RWPE1 (cell line): ENCODE measurements at places on chromosomes 11 and 22.

- no peak for DNase-seq
These were observed 14.4 kb upstream of the BRSK2 start for GRCh38 chr11:1375161-1375954.

- DNase-seq: no peak
These were observed 134.7 kb downstream of the GRIK4 start for GRCh38 chr11:120646206-120646605.

GRCh38 chr11:78715639-78716311 lies 141.1 kb upstream of the NARS2 start:
- DNase-seq: peak; percentile 88

DNA sequence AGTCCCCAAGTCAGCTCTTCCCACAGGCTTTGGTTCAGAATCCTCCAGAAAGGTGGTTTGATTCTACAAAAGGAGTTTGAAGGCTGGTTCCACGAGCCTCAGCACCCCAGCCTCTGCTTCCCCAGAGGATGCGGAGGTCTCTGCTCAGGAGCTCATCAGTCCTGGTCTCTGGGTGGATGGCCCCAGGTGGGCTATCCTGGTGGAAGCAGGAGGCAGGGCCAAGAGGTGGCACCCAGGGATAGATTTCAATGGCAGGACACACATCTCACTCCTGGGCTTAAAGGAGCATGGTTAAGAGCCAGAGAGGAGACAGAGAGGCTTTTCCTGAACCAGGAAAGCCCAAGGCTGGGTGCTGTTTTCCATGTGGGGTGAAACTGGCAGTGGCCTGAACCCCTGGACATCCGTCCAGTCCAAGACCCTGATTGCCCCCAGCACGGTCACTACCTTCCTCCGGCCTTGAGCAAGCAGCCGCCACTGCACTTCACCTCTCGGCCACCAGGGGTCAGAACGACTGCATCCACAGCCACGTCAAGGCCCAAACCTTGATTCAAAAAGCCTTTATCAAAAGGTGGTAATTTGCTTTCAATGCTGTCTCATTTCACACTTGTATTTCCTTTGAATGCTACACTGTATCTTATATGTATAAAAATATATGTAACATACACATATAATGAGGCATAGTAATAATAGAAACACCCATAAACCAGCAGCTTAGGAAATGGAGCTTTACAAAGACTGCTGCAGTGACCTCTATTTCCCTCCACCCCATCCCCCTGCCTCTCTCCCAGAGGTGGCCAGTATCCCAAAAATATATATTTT lies 19.3 kb upstream of the FXYD2 start:
- DNase-seq: peak; percentile 51

- DNase-seq: no peak
These were observed 17.4 kb upstream of the OR9I1 start for GRCh38 chr11:58142761-58143160.

GRCh38 chr11:83006877-83007330 lies 64.8 kb downstream of the RAB30 start:
- DNase-seq: no peak

DNA sequence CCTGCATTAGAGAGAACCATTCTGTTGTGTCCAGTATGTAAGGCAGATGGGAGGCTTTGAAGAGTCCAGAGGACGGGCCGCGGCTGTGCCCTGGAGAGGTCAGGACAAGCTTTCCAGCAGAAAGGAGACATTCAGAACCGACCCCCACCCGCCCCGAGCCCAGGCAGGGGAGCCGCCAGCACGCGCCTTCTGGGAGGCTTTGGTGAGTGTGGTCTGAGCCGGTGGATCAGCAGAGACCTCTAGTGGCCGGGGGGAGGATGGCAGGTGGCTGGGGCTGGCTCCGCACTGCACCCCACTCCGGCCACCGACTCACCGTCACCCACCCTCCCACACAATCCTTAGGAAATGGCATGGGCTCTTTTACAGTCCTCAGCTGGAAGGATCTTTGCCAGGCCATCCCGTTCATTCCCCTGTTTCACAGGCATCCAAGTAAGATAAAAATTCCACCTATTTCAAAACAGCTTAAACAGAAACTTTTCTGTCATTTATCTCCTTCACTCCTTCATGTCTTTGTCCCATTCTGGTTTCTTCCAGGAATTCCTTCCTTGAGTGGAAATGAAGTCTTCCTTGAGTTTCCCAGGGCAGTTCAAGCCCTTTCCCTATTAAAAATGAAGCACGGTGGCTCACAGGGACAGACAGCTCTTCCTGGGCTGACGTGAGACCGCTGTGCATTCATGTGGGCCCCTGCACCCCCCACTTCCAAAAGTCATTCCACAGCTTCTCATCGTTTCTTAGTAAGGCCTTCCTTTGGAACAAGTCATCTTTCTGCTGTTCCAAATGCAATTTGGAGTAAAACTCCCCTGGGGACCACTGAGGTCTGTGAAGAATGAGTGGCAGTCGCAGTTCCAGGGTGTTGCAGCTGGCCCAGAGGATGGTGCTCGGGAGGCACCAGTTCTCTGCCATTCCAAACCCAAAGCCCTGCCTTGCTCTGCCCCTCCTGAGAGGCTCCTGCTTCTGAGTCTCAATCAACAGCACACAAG lies 91.0 kb downstream of the FEZ1 start:
- peak; percentile 70 for DNase-seq

DNA sequence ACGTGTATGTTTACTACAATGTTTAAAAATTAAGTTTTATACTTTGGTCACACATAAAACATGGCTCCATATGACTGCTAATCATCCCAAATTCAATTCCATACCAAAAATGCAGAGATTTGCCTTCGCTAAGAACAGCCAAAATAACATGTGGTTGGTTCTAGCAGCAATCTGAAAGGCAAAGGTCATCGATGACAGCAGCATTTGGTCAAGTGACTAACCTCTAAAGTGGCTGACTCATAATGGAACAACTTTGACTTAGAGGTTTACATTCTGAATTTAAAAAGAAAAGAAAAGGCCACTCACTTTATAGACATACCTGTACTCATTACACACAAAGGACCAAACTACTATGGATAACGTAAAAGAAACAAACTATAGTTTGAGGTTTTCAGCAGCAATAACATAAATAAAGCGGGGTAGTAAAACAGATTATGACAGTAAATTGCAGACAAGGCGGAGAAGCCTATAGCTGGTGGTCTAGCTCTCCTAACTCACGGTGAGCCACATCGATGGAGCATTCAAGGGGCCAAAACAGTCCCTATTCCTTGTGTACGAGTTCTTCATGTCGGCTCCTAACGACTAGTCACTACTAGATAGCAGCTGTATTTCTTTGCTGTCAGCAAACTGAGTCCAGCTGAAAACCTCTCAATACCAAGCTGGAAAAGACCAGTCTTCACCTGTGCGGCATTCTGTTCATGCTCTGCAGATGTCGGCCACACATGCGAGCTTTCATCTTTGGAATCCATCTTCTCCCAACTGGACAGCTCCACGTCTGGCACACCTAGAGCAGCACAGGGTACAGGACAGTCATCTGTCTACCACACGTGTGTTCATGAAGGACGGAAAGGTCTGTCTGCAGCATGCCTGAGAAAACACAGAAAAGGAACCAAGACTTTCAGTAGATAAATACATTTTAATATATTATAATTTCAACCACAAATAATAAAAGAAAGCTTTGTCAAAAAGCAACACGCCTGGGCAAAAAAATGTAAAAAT lies 42.1 kb downstream of the PRDM10 start:
- DNase-seq: peak; percentile 64

DNA sequence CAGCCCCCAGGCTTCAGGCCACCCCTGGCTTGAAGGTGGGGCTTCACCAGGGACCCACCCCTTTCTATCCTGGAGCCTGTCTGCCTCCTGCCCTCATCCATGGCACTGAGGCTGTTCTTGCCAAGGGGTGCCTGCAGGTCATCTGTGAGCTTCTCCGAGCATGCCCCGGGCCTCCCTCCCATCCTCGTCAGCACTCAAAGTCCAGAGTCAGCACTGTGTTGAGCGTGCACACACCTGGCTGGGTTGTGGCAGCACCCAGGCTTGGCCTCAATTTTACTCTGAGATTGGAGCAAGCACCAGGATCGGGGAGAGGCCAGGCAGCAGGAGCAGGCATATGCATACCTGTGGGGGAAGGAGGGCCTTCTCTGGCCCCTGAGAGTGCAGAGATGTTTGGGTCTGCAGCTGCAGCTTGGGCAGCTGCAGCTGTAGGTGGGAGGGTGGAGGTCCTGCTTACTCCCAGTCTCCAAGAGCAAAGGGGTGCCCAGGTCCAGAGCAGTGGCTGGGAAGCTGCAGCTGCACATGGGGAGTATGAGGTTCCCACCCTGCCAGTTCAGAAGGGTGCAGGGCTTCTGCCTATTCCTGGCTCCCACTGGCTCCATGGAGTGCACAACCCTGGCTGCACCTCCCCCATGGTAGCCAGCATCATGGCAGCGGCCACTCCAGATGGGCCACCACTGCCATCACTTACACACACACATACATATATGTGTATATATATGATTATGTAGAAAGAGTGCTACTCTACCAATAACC lies 488.7 kb downstream of the JRKL start:
- DNase-seq: no peak

- DNase-seq: no peak
These were observed 1165.1 kb downstream of the LRRC4C start for GRCh38 chr11:40294349-40294735.

DNA sequence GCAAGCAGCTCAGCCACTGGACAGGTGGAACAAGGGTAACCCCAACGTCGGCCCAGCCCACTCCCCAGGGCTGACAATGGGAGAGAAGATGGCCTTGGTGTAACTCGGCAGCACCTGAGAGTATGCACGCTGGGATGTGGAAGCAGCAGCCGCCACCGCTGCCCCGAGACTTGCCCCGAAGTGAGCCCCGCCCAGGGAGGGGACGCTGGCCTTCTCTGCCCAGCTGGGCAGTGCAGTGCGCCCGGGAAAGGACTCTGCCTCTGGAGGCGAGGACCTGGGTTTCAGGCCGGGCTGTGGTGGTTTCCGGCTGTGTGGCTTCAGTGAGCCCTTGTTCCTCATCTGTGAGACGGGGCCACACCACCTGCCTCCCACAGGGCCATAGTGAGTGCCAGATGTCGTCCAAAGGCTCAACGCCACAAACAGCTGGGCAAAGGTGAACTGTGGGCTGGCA lies 8.6 kb upstream of the POLDIP3 start:
- DNase-seq: no peak

- DNase-seq: no peak
These were observed 23.9 kb downstream of the NEFH start for GRCh38 chr22:29503811-29504372.

GRCh38 chr11:31132531-31133421 lies 236.8 kb downstream of the DCDC1 start:
- no peak for DNase-seq

- DNase-seq: no peak
These were observed 4.0 kb upstream of the GPR83 start for GRCh38 chr11:94405062-94405833.

- DNase-seq: peak; percentile 42
These were observed 59.4 kb upstream of the A4GALT start for GRCh38 chr22:42780070-42780540.

GRCh38 chr11:132231656-132232347 lies 861.4 kb downstream of the NTM start:
- no peak for DNase-seq

DNA sequence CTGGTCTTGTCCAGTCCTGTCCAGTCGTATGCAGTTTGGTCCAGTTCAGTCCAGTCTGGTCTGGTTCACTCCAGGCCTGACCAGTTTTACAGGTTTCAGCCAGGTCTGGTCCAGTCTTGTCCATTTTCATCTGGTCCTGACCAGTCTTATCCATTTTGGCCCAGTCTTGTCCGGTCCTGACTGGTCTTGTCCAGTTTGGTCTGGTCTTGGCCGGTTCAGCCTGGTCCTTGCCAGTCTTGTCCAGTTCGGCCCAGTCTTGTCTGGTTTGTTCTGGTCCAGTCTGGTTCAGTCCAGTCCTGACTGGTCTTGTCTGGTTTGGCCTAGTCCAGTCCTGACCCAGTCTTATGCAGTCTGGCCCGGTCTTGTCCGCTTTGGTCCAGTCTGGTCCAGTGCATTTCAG lies 380.2 kb downstream of the OR4C45 start:
- DNase-seq: no peak

DNA sequence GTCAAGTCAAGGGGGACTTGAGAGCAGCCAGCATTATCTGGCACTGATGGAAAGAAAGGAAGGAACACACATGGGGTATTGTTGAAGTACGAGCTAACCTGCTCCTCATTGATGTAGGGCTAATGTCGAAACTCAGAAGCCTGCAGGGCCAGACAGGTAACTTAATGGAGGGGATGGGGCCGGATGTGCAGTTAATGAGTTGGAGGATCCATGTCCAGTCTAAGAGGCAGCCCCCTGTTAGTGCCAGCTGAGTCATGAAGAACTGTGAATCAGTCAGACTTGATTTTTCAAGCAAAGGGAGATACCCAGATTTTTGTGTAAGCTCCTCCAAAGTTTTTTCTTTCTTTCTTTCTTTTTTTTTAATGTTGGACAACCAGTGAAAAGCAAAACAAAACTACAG lies 65.6 kb downstream of the CECR2 start:
- DNase-seq: no peak

GRCh38 chr11:35102267-35102666 lies 36.7 kb upstream of the CD44 start:
- no peak for DNase-seq

- DNase-seq: no peak
These were observed 169.6 kb upstream of the ANO3 start for GRCh38 chr11:26162291-26162690.

GRCh38 chr11:17810746-17811145 lies 76.2 kb downstream of the KCNC1 start:
- DNase-seq: peak; percentile 18

DNA sequence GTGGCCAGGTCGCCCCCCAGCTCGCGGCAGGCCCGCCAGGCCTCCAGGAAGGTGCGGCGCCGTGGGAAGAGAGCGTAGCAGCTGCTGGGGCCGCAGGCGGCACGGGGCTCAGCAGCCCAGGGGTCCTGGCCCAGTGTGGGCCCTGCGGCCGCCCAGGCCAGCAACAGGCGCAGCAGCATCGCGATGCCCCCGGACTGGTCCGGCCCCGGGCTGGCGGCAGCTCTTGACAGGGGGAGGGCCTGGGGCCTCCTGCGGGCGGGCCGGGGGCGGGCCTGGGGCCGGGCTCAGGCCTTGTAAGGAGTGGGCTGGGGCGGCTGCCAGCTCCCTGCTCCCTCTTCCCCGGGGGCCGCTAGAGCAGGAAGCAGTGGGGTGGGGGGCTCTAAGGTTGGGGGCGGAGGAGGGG lies at the start of gene CD248:
Gene CD248, minus strand, starts transcription at position 196 of the 403 bp plus-strand sequence. Its CDS starts 17 bp downstream, at position 179.
- no peak for DNase-seq

- DNase-seq: no peak
These were observed 477.8 kb downstream of the BRD1 start for GRCh38 chr22:49349841-49350381.

- DNase-seq: peak; percentile 73
These were observed 450.4 kb downstream of the MIAT start for GRCh38 chr22:27107824-27108223.

- DNase-seq: no peak
These were observed 101.7 kb downstream of the ADAMTS15 start for GRCh38 chr11:130550150-130550549.

- DNase-seq: no peak
These were observed 375.4 kb downstream of the DDX10 start for GRCh38 chr11:109040303-109040702.

GRCh38 chr11:98417256-98417755 lies 603.4 kb upstream of the CNTN5 start:
- no peak for DNase-seq
